Fibroblast of the aortic adventitia (primary cell): ENCODE measurements at places on chromosomes 3 and 15.

DNA sequence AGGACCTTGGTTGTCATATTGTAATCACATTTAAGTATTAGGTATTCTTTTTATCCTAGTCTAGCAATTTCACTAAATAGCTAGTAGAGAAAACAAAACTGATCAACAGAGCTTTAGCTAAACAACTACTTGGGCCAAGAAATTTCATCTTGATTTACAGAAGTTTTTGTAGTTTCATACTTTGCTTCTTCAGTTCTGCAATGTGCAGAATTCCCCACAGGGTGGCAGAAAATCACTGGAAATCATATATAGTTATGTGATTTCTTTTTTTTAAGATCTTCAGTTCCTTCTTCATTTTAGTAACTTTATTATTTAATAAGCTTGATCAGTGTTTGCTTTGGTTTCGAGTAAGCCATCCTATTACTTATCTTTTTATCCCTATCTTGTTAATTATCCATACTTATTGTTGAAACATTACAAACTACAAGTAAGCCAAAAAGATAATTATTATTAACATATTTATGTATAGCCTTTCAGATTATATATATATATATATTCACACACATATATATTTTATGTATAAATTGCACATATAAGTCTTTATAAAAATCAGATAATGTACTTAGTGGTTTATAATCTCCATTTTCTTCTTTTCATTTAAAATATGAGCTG is 2.2 kb upstream of the BNIP2 start:
- DNase-seq, result peak; percentile 78

DNA sequence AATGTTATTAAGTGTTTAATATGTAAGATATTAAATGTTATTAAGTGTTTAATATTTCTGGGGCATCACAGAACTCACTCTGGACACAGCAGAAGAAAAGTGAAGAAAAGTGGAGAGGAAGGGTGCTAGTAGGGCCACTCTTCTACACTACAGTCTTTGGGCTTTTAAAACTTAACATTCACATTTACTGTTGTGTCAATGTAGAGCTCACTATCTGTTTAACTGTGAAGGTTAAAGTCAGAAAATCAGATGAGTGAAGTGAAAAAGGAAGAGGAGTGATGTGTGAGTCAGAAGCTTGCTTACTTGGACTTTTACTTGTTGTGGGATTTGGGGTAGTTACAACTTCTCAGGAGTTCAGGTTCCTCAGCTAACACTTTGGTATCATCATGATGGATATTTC is 145.3 kb upstream of the DNAJC19 start:
- no peak for DNase-seq

GRCh38 chr15:89104172-89104564 is 15.9 kb downstream of the ABHD2 start:
- DNase-seq, result peak; percentile 48

DNA sequence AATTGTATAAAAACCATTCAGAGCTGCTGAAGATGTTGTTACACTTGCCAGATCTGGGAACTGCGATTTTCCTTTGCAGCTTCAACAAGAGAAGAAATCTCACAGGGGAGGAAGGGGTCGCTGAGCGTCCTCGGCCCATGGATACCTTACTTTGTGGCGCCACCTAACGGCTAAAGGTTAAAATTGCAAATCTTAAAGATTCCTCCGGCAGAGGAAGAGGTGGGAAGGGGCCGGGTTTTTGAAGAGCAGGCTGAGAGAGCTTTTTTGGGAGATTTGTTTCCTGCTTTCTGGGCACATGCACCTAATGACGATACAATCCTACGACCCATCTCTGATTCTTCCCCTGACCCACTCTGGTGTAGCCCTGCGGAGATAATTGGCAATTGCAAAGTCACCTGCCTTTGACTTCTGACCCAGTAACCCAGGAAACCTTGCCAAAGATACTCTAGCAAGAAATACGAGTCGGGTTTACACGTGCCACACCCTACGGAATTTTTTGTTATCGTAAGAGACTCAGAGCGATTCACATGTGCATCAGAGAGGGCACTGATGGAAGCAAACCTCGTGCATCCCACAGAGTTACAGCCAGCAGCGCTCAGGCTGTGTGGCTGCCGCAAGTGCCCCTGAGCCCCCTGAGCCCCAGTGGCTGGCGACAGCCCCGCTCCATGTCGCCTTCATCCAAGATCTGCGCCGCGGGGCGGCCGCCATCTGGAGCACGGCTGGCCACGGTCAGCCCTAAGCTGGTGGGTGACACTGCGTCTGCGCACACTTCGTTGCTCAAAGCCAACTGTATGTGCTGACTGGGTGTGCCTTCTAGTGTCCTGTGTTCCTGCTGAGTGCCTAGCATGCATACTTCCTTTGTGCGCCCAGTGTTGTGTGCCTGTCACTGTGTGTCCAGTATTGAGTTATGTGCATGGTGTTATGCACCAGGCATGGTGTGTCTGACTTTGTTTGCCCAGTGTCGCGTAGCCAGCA is 55.2 kb upstream of the CHRNA7 start:
- DNase-seq, result peak; percentile 10

GRCh38 chr15:32952901-32953532 is 235.2 kb downstream of the GREM1 start:
- DNase-seq, result peak; percentile 95

- no peak for DNase-seq
Measured at GRCh38 chr3:39140341-39140971, 12.9 kb downstream of the CSRNP1 start.

- no peak for DNase-seq
Measured at GRCh38 chr15:63968700-63969099, 77.6 kb downstream of the DAPK2 start.

DNA sequence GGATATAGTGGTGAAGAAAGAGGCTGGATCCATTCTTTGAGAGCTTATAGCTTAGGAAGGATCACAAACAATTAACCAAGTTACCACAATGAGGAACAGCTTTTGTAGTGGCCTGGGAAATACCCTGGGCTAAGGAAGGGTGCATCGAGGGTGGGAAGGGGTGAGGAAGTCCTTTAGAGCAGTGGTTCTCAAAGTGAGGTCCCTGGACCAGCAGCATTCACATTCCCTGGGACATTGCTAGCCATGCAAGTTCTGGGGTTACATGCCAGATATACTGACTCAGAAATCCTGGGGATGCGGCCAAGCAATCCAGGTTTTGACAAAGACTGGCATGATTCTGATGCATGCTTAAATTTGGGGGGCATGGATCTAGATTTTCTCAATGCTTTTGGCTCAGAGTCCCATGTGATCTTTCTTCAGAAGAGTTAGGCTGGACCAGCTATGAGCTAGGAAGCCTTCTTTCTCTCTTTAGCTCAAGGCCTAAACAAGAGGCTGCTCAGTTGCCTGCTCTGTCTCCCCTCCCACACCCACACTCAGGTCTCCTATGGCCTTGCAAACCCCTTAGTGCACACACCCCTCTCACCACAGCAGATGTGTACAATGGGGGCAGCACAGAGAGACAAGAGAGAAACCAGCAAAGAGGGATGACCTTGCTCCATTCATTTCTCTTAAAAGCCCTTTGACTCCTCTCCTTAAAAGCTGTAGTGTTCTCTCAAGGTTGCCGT is 1.8 kb upstream of the CCR1 start:
- DNase-seq, result peak; percentile 11

DNA sequence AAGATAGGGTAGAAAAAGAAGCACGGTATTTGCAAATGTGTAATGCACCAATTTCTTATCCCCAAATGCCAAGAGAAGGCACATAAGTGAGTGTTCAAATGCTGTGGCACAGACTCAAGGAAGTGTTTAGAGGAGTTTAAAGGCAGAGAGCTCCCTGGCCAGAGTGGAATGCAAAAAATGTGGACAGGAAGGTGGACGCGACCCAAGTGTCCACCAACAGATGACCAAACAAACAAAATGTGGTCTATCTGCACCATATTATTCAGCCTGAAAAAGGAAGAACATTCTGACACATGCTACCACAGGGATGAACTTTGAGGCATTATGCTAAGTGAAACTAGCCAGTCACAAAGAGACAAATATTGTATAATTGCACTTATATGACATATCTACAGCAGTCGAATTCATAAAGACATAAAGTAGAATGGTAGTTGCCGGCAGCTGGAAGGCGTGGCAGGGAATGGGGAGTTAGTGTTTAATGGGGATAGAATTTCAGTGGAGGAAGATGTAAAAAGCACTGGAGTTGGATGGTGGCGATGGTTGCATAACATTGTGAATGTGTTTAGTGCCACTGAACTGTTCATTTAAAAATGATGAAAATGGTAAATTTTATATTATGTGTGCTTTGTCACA is 126.6 kb downstream of the SRGAP3 start:
- no peak for DNase-seq

- no peak for DNase-seq
Measured at GRCh38 chr15:56892659-56893363, 25.6 kb upstream of the TCF12 start.

- no peak for DNase-seq
Measured at GRCh38 chr3:191922570-191922969, 461.6 kb downstream of the PYDC2 start.

GRCh38 chr3:175192536-175192935 is 333.4 kb downstream of the NAALADL2 start:
- peak; percentile 25 for DNase-seq

GRCh38 chr15:48469271-48469670 is 138.0 kb downstream of the DUT start:
- peak; percentile 44 for DNase-seq

DNA sequence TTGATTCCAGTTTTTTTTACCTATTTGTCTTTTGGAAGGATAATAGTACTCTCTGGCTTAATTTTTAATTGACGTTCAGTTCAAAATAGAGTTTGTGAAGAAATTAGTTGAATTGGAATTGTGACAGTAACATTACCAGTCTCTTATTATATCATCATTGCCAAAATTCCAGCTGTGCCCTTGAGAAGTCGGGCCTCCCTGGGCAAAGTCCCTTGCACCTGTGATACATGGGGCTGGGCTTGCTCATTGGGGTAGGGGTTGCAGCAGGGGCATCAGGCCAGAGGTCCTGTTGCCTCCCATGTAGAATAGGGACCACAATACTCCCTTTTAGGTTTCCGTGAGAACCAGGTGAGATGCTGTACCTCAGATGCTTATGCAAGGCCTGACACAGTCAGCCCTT is 27.9 kb upstream of the APEH start:
- DNase-seq, result no peak

- DNase-seq, result peak; percentile 97
Measured at GRCh38 chr3:158167737-158168557, 58.1 kb downstream of the RSRC1 start.

DNA sequence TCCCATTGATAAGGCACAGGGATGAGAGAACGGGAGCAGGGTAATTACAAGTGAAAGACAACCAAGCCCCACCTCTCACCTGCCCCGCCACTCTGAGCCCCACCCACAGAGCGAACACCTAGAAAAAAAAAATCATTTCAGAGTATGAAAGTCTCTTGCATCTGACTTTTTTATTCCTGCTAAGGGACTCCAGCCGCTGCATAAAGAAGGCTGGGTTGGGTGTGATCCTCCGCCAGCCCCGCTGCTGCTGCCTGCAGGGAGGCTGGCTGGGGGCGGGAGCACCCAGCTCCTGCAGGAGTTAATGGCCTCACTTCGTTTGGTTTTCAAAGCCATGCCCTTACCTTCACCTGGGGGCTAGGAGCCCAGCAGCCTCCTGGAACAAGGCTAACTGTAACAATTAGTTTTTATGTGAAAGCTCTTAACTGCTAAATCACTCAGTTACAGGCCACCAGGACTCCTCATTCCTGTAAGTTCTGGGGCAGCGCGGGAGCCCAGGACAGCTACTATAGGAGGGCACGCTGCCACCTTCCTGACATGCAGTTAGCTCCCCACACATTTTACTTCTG is 78.0 kb upstream of the SNRPA1 start:
- no peak for DNase-seq

- peak; percentile 83 for DNase-seq
Measured at GRCh38 chr3:23174426-23175039, 28.6 kb upstream of the UBE2E2 start.

- no peak for DNase-seq
Measured at GRCh38 chr3:128083396-128083795, 31.2 kb downstream of the SEC61A1 start.

DNA sequence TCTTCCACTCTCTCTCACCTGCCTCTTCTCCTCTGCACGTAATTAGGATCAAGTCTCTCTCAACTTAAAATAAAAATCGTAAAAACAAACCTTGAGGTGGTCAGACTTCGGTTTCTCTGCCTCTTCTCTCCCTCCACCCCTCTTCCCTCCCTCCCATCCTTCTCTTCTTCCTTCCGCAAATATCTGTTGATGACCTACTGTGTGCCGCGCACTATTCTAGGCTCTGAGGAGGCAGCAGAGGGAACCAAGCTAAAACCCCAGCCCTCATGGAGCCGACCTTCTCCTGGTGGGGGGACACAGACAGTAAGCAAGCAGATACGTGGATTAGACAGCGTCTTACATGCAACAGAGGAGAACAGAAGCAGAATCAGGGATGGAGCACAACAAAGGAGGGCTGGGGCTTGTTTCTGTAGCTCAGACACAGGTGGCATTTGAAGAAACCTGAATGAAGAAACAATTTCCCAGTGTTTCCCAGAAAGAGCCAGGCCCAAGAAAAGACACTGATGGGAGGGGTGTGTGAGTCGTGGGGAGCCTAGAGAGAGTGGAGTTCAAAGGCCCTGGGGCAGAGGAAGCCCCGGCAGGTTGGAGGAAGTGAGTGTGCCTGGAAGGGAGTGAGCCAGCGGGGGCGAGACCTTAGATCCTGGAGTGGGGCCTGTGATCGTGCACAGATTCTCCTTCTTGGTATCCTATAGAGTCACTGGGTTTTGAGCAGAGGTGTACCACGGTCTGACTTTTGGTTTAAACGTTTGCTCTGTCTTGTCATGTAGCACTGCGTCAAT is 80.5 kb downstream of the TOP2B start:
- DNase-seq, result no peak

DNA sequence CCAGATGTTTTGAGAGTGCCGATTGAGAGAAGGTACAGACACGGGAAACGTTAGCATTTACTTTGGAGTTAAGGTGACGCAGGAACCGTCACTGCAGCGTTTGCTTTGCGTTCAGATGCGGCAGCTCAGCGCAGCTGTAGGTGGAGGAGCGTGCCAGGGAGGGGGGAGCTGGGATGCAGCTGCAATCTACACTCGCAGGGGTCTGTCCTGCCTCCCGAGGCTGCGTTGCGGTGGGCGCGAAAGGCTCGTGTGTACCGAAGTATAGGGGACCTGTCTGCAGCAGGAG is 425 bp upstream of the FYTTD1 start:
- DNase-seq, result peak; percentile 55

DNA sequence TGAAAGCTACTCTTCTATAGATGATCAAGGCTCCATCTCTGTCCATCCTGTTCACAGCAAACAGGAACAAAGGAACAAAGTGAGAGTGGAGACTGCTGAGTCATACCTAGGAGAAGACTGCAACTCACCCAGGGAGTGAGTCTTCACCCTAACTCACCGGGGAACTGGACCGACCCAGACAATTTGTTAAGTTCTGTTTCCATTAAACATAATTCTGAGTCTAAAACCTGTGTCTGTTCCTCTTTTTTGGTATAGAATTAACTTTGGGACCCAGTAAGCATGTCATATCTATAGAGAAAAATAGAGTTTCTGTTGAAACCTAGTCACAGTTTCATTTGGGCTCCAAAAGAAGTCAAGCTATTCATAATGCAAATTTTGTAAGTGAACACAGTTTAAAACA is 21.6 kb downstream of the CCDC80 start:
- no peak for DNase-seq

DNA sequence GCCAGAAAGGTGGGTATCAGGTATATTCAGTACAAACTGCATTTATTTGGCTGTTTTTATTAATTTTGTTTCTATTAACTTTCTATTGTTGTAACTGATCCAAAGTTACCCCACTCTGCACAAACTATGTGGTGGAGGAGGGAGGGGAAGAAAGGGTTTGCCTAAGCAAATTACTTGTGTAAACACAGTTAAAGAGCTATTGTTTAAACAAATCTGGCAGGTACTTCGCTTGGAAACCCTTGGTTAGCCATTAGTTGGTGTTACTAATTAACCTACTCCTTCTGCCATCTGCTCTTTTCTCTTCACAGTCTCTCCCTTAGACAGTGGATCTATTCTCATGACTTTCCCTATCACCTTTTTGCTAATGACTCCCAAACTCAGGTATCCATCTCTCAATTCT is 328.4 kb upstream of the NECTIN3 start:
- no peak for DNase-seq
